ENCODE measurements at places on chromosomes 12 and 14.

GRCh38 chr12:89353188-89353822 is 1.0 kb upstream of the DUSP6 start:
- DNase-seq: peak; percentile 22

GRCh38 chr14:56896231-56896630 is 86.0 kb upstream of the OTX2 start:
- no peak for DNase-seq

DNA sequence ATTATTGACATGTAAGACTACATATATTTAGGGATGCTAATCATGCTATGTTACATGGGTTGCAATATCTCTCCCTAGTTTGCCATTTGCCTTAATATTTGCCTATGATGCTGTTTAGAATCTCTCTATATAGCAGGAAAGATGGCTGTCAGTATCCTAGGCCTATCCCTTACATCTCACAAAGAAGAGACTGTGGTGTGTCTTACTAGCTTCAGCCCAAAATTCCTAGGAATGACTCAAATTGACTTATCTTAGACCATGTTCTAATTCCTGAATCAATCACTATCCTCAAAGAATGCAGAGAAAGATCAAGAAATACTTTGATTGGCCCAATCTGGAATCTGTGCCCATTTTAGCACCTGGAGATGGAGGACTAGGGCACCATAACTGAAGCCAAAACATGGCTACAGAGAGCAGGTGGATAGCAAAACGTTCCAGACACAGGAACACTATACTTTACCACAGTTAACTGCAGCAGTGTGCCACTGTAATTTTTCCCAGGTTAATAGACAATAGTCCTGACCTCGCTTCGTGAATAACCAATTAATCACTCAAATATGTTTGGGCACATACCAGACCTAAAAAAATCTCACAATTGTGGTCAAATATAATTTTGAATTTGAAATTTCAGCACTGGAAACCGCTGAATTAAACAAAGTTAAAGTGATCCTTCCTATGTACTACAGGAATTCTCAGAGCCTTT is 32.7 kb upstream of the GLIPR1 start:
- DNase-seq: no peak

DNA sequence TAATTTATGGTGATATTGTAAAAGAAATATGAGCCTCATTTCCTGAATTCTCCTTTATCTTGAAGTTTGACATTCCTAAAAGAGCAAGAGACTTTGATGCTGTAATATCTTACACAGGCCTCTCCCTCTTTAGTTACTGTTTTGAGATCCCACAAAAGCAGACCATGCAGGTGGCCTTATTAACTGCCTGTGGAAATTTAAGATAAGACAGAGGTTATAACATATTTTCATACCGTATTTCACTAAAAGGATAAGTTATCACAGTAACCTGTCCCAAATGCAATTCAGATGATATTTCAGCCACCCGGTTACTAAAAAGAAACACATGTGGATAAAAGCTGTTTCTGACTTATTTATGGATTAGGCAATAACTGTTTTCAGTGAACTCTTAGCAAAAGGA is 150.1 kb downstream of the NAV3 start:
- DNase-seq: no peak

DNA sequence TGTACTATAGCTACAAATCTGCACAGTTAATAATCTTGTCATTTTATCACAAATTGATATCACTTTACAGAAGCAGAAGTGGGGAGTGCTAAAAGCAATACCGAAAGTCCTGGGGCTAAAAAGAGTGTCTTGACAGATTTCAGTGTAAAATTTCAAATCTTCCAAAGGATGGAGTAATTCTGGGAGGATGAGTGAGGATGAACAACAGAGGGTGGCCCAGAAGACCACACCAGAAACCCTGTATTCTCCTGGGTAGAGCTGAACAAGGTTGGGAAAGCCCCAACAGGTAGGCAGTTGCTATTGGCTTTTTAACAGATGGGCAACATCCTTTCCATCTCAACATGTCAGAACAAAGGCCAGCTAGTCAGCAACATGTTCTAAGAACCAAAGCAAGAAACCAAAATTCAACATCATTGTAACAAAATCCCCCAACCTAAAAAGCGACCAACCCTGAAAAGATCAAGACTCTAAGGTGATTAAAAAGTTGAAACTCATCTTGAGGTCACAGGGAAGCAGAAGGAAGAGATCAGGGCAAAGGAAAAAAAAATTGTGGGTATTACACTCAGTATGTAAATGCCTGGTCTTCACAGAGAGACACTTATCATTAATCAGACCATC is 38.8 kb downstream of the CBX5 start:
- DNase-seq: no peak

- DNase-seq: peak; percentile 20
Observed at GRCh38 chr14:22973217-22974032, 8.9 kb downstream of the AJUBA start.

GRCh38 chr12:89831310-89832095 is 122.9 kb upstream of the ATP2B1 start:
- no peak for DNase-seq

All from T-helper 17 cell (primary cell).